ENCODE measurements at places on chromosomes 7 and 10.

GRCh38 chr10:81348003-81348402 lies 527.0 kb upstream of the NRG3 start:
- no peak for DNase-seq

DNA sequence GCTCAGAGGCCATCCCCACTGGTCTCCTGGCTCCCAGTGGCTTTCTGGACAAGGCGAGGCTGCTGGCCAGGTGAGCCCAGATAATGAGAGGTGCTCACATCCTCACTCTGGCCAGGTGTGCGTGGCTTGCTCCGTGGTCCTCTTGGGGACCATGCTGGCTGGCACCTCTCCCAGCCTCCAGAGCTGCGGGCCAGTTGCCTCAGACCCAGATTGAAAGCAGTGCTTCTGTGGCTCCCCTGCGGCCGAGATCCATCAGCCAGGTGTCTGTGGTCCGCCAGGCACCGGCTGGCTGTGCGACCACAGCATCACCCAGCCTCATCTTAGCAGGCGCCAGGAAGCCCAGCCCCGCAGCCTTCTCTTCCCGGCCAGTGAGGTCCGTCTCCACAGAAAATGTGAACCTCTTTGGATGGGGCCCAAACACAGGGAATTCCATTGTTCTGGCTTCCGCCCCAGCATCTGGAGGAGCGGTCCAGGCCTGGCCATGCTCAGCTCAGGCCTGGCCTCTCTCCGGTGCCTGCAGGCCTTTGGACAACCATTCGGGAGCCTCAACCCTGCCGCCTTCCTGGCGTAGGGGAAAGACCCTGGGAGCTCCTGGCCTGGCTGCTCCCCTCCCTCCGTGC lies 5.2 kb upstream of the TTYH3 start:
- no peak for DNase-seq

GRCh38 chr10:83333566-83333965 lies 805.7 kb upstream of the GHITM start:
- no peak for DNase-seq

DNA sequence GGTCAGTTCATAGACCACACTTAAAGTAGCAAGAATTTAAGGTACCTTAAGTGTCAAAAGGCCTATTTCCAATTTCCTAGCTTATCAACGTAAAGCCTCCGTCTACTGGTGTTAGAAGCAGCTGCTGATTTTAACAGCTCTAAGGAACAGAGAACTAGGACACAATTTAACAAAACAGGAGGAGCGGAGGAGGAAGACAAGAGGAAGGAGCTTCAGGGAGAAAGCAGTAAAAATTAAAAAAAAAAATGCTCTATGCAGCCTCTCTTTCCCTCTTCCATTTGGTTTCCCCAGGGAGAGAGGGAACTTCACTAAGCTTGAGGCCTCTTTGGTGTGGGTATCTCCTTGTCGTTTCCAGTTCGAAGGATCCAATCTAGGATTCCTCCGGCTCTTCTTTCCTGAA lies 22.7 kb downstream of the ARHGAP21 start:
- no peak for DNase-seq

GRCh38 chr10:102020938-102021337 lies 35.0 kb downstream of the ARMH3 start:
- no peak for DNase-seq
